ENCODE measurements at places on chromosomes 3 and 15. TPM values are rescaled to one million over a fixed set of nuclear protein-coding genes. Genes with fewer than 3 reads are reported as not detected.
A peak's percentile ranks its signal among the peaks of the same experiment; 100 is the strongest.

- H3K4me1 ChIP-seq: peaks cover 8% of the 10 kb centered on the region
- no peak for DNase-seq
- H3K4me3 ChIP-seq: no peak overlapping the region
- no peak overlapping the region for H3K27ac ChIP-seq
Observed at GRCh38 chr3:158640646-158641045, 3.7 kb upstream of the GFM1 start.

DNA sequence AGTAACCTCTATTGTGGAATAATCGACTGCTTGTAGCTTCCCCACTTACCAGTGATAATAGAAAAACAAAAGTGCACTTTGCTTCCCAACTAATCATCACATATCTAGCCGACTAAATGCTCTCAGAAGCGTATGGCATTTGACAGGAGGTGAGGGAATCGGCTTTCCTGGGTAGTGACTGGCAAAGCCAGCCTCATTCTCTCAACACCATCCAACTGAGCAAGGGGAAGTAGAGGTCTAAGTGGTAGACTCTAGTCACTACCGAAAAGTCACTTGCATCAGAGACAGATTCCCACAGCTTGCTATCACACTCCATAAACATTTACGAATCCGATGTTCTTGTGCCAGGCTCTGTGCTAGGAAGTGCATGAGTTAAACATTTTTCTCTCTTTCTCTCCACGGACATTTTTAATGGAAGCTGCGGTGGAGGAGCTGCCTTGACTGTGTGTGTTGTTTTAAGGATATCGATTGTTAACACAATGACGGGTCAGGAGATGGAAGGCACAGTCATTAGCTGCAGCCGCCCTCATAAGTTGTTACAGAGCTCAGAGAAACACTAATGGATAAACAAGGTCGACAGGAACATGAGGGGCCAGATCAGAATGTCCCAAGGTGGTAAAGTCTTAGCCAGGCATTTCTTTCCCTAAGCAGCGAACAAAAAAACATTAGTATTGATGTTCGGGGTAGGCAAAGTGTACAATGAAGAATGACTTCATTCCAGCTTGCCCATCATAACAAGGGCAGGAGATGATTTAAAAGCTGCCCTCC is 11.9 kb downstream of the ZNF385D start:
- H3K4me3 ChIP-seq: no peak overlapping the region
- DNase-seq: no peak
- no peaks in the 10 kb centered on the region for H3K27me3 ChIP-seq
- H3K36me3 ChIP-seq: no peaks in the 10 kb centered on the region
- H3K27ac ChIP-seq: no peak overlapping the region

- H3K36me3 ChIP-seq: peaks cover 3% of the 10 kb centered on the region
- no peak overlapping the region for H3K4me3 ChIP-seq
- H3K4me1 ChIP-seq: no peaks in the 10 kb centered on the region
- DNase-seq: no peak
Observed at GRCh38 chr3:134148534-134148933, 102.1 kb downstream of the RYK start.

GRCh38 chr15:66108483-66109265 is 144.9 kb downstream of the MEGF11 start:
- H3K27me3 ChIP-seq: no peaks in the 10 kb centered on the region
- H3K4me3 ChIP-seq: no peak overlapping the region
- no peaks in the 10 kb centered on the region for H3K4me1 ChIP-seq
- no peaks in the 10 kb centered on the region for H3K36me3 ChIP-seq

DNA sequence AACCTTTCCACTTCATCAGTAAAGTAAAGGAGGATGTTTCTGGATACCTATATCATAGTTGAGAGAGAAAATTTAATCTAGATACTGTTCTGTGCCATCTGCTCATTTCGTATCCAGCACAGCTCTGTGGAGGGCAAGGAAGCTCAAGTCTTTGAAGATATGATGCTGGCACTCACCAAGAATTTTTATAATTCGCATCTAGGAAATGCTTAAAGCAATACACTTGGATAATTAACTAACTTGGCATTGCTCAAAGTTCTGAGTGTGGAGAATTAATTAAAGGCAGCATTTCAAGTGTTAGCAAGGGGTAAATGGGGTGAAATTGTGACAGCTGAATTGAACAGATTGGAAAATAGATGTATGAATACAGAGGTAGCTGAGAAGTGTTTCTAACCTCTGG is 213.2 kb downstream of the KCNMB2 start:
- H3K4me3 ChIP-seq: no peak overlapping the region
- no peak overlapping the region for H3K27ac ChIP-seq
- no peaks in the 10 kb centered on the region for H3K36me3 ChIP-seq
- no peaks in the 10 kb centered on the region for H3K27me3 ChIP-seq

DNA sequence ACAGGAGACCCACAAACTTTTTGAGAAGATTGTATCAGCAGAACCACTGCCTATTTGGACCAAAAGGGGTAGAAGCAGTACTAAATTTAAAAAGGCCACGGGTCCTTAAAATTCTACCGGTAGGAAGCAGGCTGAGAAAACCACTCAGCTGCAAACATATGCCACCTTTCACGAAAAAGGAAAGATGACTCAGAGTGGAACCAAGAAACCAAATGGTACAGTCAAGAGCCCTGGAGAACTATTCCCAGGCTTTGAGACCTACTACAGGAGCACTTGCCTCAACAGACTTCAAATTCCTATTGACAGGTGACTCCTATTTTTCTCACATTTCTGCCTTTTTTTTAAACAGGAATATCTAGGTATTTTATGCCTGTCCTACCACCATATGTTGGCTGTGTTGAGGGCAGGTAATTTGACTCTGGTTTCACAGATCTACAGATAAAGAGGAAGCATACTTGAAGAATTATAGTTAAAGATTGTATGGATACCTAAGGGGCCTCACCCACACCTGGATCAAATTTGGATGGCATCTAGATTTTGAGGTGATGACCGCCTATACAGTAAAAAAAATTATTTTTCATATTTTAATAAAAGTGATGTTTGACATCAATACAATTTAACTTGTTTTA is 10.1 kb downstream of the GOLIM4 start:
- no peaks in the 10 kb centered on the region for H3K27me3 ChIP-seq
- no peak for DNase-seq
- no peaks in the 10 kb centered on the region for H3K36me3 ChIP-seq
- no peak overlapping the region for H3K4me3 ChIP-seq
- H3K27ac ChIP-seq: no peak overlapping the region

GRCh38 chr3:140216249-140216648 is 281.3 kb downstream of the CLSTN2 start:
- no peak overlapping the region for H3K27ac ChIP-seq
- no peak for DNase-seq
- no peaks in the 10 kb centered on the region for H3K36me3 ChIP-seq
- H3K4me1 ChIP-seq: no peaks in the 10 kb centered on the region
- no peak overlapping the region for H3K4me3 ChIP-seq
- no peaks in the 10 kb centered on the region for H3K27me3 ChIP-seq

GRCh38 chr3:69999140-70000027 is at the start of gene SAMMSON:
TSS of gene SAMMSON (plus strand) at chr3:69999733.
- no peak for DNase-seq
- peaks cover 30% of the 10 kb centered on the region for H3K4me1 ChIP-seq
- no peaks in the 10 kb centered on the region for H3K36me3 ChIP-seq
- H3K27ac ChIP-seq: peak within 1 kb of the TSS; percentile 96
- no peaks in the 10 kb centered on the region for H3K27me3 ChIP-seq
- peak within 1 kb of the TSS; percentile 53 for H3K4me3 ChIP-seq

DNA sequence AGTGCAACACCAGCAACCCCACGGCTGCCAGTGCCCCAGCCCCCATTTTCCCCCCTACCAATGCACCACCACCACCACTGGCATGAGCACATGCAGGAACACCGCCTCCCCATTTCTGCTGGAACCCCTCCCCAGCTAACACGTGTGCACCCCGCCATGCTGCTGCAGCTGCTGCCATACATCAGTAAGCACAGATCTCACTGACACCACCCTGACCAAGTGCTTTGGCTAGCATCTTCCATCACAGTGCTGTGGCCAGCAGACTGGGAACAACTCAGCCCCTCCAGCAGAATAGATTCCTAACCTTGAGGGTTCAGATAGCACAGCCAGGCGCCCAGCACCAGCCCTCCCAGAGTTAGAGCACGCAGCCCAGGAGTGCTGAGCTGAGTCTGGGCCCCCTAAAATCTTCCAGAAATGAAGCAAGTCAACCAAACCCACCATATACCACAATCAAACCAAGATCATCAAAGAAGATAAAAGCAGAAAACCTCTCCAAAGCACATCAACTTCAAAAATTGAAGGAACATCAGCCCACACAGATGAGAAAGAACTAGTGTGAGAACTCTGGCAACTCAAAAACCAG is 81.2 kb upstream of the CDV3 start:
- H3K27ac ChIP-seq: no peak overlapping the region
- no peak for DNase-seq
- H3K4me3 ChIP-seq: no peak overlapping the region
- no peaks in the 10 kb centered on the region for H3K36me3 ChIP-seq

DNA sequence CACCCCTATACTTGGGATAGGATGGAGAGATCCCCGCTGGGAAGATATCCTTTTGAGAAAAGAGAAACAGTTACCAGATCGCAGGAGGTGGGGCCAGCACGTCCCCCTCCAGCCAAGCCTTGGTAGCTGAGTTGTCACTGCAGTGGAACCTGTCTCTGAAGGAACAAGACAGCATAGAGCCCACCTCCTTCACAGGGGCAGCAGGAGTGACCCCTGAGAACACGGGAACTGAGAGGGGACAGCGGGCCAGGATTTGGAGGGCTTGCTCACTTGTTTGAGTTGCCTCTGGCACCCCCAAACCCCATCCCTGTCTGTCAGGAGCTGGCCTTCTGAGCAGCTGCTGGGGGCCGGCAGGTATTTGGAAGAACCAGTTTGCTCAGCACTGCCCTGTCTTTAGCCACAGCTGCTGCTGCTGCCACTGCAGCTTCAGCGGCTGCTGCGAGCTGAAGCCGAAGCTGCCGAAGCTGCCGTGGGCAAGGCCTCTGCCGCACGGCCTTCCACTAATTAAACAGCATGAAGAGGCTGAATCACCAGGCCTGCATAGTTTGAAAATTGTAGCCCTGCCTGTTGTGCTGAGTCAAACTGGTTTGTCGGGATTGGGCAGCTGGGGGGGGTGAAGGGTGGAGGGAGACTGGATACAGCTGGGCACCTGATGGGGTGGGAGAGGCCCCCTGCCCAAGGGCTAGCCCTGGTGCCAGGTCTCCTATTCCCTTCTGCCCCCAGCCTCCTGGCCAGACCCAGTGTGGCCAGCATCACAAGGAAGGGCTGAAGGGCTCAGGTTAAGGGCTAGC is 4.0 kb downstream of the EPHB3 start:
- no peaks in the 10 kb centered on the region for H3K27me3 ChIP-seq
- H3K4me1 ChIP-seq: peaks cover 13% of the 10 kb centered on the region
- peak overlapping the region; percentile 60 for H3K27ac ChIP-seq
- no peak for DNase-seq
- H3K36me3 ChIP-seq: no peaks in the 10 kb centered on the region

GRCh38 chr3:178170698-178171535 is 365.3 kb upstream of the KCNMB2 start:
- no peak for DNase-seq
- H3K27me3 ChIP-seq: no peaks in the 10 kb centered on the region
- no peaks in the 10 kb centered on the region for H3K36me3 ChIP-seq

GRCh38 chr15:26260517-26261133 is 397.5 kb upstream of the ATP10A start:
- H3K4me1 ChIP-seq: no peaks in the 10 kb centered on the region
- H3K4me3 ChIP-seq: no peak overlapping the region
- no peaks in the 10 kb centered on the region for H3K36me3 ChIP-seq
- no peaks in the 10 kb centered on the region for H3K27me3 ChIP-seq
- DNase-seq: no peak

DNA sequence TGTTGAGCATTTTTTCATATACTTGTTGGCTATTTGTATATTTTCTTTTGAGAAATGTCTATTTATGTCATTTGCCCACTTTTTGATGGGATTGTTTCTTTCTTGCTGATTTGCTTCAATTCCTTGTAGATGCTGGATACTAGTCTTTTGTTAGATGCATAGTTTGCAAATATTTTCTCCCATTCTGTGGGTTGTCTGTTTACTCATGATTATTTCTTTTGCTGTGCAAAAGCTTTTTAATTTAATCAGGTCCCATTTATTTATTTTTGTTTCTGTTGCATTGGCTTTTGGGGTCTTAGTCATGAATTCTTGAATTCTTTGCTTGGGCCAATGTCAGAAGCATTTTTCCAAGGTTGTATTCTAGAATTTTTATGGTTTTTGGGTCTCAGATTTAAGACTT is 251.7 kb downstream of the WNT5A start:
- H3K27me3 ChIP-seq: no peaks in the 10 kb centered on the region
- H3K4me1 ChIP-seq: no peaks in the 10 kb centered on the region
- H3K36me3 ChIP-seq: no peaks in the 10 kb centered on the region
- H3K27ac ChIP-seq: no peak overlapping the region
- no peak for DNase-seq

DNA sequence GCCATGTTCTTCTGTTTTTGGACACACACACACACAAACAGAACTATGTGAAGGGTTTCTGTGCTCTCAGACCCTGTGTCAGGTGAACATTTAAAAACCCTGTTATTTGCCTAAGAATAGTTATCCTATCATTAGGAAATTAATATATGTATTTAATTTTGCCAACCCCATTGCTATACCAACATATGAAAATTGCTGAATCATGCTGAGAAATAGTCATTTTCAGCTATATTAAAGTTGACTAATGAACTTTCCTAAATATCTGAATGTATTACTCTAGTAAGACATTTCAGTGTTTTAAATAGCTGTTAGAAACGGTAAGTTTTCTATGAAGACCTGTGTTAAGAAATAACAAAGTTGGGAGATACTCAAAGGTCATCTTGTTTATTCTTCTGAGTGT is 596.9 kb upstream of the GRM7 start:
- no peak overlapping the region for H3K27ac ChIP-seq
- no peak overlapping the region for H3K4me3 ChIP-seq
- no peaks in the 10 kb centered on the region for H3K4me1 ChIP-seq

DNA sequence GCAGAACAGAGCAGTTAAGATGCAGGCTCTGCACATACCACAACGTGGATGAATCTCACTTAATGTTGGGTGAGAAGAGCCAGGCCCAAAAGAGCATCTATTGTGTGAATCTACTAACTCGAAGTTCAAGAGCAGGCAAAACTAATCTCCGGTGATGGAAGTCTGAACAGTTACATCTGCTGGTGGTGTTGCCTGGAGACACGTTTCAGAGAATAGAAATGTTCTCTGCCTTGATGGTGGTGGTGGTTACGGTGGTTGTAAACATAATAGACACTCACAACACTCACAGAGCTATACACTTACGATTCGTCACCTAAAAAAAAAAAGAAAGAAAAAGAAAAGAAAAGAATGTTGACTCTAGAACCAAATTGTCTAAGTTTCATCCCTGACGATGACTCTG is 86.8 kb downstream of the LIPC start:
- H3K27ac ChIP-seq: no peak overlapping the region
- H3K27me3 ChIP-seq: no peaks in the 10 kb centered on the region
- no peak for DNase-seq
- H3K4me3 ChIP-seq: no peak overlapping the region

GRCh38 chr3:131972550-131972949 is 62.3 kb downstream of the CPNE4 start:
- peaks cover 42% of the 10 kb centered on the region for H3K4me1 ChIP-seq
- H3K4me3 ChIP-seq: no peak overlapping the region
- DNase-seq: no peak
- no peaks in the 10 kb centered on the region for H3K27me3 ChIP-seq
- H3K27ac ChIP-seq: peak overlapping the region; percentile 66

The CORO2B gene
- 4.3 TPM for total RNA-seq

The ZNF860 gene
- total RNA-seq: 0.81 TPM

The FBXW12 gene
- not detected for total RNA-seq

The SYNPR gene
- not detected for total RNA-seq

The ZNF35 gene
- 28.1 TPM for total RNA-seq

Data from thoracic aorta (tissue), 2 donors.